D341Med (cell line): ENCODE measurements at places on chromosomes 3 and 15.

- DNase-seq = no peak
Measured at GRCh38 chr15:81183439-81183775, 13.3 kb upstream of the IL16 start.

- DNase-seq = no peak
Measured at GRCh38 chr3:30263925-30264313, 342.5 kb upstream of the TGFBR2 start.

DNA sequence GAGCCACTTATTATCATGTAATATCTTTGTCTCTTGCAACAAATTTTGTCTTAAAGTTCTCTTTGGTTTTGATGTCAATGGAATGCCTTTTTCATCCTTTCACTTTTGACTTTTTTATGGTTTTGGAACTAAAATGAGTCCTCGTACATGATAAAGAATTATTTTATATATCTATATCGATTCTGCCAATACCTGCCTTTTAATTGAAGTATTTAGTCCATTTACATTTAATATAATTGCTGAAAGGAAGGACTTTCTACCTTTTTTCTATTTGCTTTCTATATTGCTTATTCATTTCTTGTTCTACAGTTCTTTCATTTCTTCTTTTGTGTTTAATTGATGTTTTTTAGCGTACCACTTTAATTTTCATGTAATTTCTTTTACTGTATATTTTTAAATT is 32.8 kb downstream of the GABRA5 start:
- DNase-seq = no peak

GRCh38 chr3:166900866-166901577 is 479.1 kb downstream of the ZBBX start:
- no peak for DNase-seq

GRCh38 chr3:75781079-75781745 is 4.1 kb downstream of the ZNF717 start:
- DNase-seq = no peak

GRCh38 chr15:97791824-97792792 is 168.4 kb upstream of the ARRDC4 start:
- DNase-seq = no peak

DNA sequence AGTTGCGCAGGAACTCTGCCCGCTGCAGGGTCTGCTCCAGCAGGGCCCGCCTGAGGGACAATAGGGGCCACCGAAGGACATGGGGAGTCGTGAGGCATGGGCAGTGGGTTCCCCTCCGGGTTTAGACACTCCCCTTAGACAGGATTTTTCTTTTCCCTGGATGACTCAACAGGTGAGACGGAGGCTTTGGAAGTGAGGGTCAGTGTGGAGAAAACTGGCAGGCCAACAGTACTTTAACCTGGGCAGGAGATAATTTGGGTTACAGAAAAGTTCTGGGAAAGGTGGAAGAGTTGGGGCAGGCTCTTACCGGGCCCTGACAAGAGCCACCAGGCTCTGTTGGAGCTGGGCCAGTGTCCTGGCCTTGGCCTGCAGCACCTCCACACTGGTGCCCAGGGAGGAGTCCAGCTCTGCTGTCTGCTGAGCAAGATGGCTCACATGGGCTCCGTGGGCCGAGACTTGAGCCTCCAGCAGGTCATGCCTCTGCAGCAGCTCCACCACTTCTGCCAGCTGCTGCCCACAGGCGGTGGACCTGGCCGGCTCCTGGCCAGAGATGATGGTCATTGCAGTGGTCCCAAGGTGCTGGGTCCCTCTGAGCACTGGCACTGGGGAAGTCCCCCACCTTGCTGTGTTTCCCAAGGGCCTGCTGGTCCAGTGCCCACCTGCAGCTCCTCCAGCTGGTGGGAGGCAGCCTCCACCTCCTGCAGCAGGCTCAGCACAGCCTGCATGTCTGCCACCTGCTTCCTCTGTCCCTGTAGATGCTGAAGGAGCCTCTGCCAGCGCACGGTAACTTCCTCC is 11.0 kb downstream of the SPTBN5 start:
- DNase-seq = no peak

GRCh38 chr3:8481380-8481779 is 20.2 kb upstream of the LMCD1 start:
- no peak for DNase-seq

- DNase-seq = no peak
Measured at GRCh38 chr3:89488800-89489580, 381.6 kb downstream of the EPHA3 start.
